Right ventricle myocardium superior (tissue), 1 donor: ENCODE measurements at places on chromosomes 3 and 15. TPM values are rescaled to one million over a fixed set of nuclear protein-coding genes. Genes with fewer than 3 reads are reported as not detected.

GRCh38 chr3:78090382-78090781 is 1050.5 kb downstream of the ROBO2 start:
- DNase-seq, result no peak

DNA sequence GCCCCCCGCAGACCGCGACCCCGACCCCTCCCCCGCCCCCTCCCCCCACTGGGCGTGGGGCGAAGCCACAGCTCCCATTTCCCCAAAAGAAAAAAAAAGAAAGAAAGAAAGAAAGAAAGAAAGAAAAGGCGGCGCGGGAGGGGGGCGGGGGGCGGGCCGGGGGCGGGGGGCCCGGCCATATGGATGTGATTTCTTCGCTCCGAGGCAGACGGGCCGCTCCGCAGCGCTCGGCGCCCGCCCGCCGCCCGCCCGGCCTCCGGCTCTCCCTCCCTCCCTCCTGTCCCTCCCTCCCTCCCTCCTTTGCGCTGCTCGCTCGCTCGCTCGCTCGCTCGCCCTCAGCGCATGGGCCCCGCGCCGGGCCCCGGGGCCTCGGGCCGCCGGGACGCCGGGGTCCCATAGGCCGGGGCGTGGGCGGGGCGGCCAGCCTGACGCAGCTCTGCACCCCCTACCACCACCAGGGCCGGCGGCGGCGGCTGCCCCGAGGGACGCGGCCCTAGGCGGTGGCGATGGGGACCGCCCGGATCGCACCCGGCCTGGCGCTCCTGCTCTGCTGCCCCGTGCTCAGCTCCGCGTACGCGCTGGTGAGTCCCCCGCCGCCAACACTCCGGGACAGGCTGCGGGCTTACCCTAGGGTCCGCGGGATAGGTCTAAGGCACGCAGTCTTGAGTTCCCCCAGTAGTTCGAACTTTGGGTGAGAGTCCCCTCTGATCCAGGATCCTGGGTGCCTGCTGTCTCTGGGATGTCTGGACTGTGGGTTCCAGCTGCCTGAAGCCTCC is 5.7 kb downstream of the PTH1R start:
- no peak for DNase-seq

DNA sequence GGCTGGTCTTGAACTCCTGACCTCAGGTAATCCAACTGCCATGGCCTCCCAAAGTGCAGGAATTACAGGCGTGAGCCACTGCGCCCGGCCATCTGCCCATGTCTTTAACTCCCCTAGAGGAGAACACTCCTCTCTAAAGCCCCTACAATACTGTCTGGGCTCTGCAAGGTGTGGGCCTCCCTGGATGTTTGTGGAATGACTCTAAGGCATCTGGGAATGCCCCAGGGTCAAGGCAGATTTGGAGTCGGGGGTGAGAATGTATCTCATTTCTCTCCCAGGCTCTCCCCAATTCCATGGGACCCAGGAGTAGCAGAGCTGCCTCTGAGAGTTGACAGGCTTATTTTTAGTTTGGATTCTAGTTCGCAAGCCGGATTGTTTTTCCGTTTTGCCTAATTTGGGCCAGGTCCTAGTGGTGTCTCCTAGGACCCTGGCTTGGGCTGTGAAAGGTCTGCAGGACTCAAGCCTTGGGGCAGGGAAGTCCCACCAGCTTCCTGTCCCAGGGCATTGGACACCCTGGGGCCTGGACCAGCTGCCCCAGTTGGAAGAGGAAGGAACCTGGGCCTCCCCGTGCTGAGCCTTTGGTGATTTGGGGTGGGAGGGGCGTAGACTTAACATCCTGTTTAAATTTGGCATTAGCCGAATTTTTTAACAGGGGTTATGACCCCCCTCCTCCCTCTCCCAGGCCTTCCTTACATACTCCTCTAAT is 53.5 kb downstream of the MAGEF1 start:
- no peak for DNase-seq

GRCh38 chr3:78951342-78951945 is 816.4 kb downstream of the ROBO1 start:
- no peak for DNase-seq

DNA sequence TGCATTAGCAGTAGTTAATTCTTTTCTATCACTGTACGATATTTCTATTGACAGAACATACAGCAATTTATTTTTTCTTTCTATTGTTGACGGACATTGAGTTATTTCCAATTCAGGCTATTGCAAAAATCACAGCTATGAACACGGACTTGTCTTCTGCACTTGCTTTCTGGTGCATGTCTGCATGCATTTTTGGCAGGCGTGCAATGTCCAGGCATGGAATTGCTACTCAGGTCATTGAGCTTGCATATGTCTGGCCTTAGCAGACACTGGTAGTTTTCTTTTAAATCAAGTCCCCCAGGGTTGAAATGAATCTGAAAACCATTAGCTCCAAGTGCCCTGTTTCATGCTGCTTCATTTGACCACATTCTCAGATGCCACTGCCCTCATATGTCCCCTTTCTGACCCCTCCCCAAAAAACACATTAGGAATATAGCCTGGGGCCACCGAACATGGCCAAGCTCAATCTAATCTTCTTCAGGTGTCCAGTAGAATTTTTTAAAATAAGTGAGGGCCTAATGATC is 72.8 kb downstream of the LRIG1 start:
- no peak for DNase-seq

DNA sequence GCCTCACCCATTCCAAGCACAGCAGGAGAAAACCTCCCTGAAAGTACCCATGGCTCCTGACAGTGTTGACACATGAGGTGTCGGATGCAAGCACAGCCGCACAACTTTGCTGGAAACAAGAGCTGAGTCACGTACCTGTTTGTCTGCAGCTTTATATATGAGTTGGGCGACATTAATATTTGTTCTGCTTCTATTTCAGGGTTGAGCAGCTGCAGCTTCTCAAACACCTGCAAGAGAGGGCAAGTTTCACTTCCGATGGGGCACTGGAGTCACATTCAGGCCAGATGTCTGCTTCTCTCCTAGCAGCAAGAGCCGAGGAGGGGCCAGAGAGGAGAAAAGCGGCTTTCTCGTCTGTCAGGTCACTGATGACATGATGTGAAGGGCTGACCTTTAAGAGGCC is 88.0 kb downstream of the NUP210 start:
- DNase-seq, result no peak

- DNase-seq, result no peak
Measured at GRCh38 chr3:161345023-161345422, 26.3 kb downstream of the SPTSSB start.

- DNase-seq, result no peak
Measured at GRCh38 chr15:59232476-59232875, 25.8 kb downstream of the LDHAL6B start.

DNA sequence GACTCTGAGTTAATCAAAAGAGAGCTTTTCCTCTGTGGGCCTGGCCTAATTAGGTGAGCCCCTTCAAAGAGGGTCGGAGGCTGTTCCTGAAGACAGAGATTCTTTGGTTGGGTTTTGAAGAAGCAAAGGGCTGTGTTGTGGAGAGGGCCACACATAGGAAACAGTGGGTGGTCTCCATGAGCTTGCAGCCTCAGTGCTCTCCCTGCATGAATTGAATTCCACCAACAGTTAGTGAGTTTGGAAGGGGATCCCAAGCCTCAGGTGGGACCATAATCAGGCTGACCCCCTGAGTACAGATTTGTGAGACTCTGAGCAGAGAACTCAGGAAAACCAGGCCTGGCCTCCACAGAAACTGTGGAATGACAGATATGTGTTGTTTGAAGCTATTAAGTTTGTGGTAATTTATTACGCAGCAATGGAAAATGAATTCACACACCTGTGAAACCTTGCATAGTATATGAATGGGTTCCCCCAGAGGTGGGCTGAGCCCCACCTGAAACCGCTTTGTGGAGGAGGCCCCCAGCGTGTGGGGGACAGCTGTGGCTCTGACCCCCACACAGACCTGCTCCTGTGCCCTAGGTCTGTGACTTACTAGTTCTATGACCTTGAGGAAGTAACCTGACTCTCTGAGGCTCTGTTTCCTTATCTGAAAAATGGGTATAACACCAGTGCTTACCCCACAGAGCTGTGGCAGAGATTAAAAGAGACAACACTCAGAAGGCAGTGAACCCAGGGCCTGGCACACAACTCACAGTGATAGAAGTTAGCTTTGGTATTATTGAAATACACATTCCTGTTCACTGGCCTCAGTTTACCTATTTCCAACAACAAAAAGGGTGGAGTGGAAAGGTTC is 431.3 kb downstream of the FOXP1 start:
- no peak for DNase-seq

DNA sequence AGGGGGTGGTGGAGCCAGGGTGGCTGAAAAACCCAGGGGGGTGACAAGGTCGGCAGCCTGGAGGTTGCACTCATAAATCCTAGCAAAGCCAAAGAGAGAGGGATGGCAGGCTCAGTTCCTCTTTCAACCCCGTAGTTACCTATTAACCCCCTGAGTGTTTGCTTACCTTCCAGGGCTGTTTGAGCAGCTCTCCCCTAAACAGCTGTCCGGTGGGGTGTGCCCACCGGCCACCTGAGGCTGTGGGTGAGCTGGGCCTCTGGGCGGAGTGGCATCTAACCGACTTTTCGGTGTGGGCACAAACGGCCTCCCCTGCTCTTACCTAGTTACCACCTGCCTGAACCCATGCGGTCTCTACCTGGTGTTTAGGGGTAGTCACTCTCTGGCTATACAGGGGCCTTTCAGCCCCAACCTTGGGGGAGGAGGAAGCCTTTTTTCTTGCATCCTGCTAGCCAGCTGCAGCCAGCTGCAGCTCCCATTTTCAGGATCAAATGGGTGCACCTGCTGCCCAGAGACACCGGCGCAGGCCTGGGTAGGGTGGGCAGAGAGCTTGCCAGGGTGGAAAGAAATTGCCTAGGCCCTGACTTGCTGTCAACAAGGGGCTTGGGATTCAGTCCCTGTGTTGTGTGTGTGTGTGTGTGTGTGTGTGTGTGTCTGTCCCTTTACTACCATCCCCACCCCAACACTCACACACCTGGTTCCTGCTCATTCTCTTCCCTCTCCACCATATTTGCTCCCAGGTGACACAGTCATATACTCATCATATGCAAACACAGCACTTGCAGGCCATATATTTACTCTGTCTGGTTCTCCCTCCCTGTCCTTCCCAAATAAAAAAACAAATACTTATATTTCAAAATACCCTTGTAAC is 3.7 kb downstream of the DLL4 start:
- no peak for DNase-seq

- DNase-seq, result no peak
Measured at GRCh38 chr15:48688493-48688892, 43.0 kb upstream of the FBN1 start.

- DNase-seq, result no peak
Measured at GRCh38 chr3:54999811-55000210, 72.0 kb upstream of the LRTM1 start.

DNA sequence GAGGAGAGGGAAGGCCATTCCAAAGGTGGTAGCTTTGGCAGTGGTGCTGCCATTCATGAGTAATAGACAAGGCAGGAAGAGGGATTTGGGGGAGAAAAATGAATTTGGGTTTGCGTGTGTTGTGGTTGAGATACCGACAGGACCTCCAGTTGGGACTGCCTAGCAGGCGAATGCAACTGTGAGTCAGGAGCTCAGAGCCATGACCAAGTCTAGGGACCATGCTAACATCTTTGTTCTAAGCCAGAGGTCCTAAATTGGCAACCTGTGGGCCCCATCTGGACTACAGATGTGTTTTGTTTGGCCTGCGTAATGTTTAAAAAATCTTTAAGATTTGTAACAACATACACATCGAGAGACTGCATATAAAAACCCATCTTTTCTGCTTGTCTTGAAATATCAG is 61.6 kb downstream of the SAMMSON start:
- DNase-seq, result no peak

PPP1R14D gene
- total RNA-seq, result not detected

RASGRF1 gene
- total RNA-seq, result not detected

OXTR gene
- 0.54 TPM for total RNA-seq

CYP8B1 gene
- total RNA-seq, result not detected

CASR gene
- not detected for total RNA-seq
